Stimulated activated CD4-positive, alpha-beta T cell treated with anti-CD3 and anti-CD28 coated beads, Interleukin-2, amount 100 ng/mL, for 4 hours (primary cell): ENCODE measurements at places on chromosomes 16 and 17.

GRCh38 chr16:77043076-77043475, 147.9 kb upstream of the MON1B start:
- no peak for DNase-seq

DNA sequence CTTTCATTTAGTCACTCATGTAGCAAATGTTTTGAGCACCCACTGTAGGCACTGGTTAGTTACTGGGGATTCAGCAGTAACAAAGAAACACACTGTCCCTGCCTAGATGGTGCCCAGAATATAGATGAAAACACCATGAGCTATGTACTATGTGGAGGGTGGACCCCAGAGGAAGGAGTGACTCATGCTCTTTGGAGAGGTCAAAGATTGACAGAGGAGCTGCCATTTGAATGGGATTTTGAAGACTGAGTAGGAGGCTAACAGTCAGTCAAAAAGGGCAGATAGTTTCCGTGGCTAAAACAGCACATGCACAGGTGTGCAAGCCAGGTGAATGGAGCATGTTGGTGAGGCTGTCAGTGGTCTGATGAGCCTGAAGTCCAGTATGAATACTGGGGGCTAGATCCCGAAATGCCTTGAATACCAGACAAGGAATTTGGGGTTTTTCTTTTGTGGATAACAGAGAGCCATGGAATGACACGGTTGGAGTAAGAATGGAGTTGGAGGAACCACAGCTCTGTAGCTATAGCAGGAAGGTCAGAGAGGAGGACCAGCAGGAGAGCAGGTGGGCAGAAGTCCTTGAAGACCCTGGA, 6.1 kb downstream of the IL21R start:
- DNase-seq = peak; percentile 59

DNA sequence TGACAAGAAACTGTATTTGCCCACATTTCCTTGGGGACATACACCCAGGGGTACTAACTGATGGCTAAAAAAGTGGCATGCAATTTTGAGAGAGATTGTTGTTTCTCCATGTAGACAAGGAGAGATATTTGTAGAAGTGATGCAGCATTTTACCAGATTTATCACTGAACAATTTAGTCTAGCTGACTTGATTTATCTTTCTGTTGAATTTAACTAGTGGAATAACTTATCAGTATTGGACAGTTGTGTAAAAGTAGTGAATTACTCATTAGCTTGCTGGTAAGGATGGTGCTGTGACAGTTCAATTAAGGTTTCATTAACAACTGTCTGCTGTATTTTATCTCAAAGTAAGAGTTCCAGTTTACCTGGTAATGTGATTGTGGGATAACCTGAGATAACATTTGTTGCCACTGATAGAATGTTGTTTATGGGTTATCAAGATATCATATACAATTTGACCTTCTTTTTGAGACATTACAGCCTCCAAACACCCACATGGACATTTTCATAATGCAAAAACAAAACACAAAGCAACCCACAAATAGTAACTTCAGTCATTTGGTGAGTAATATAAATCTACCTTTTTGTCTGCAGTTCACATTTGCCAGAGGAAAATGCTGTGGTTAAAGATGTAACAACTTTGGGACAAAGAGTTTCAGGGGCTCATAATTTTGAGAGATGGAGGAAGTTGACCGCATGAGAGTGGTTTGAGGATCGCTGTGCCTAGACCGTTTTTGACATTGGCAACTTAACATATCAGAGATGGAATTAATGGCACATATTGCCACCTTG, 3.8 kb downstream of the NLK start:
- DNase-seq = no peak

DNA sequence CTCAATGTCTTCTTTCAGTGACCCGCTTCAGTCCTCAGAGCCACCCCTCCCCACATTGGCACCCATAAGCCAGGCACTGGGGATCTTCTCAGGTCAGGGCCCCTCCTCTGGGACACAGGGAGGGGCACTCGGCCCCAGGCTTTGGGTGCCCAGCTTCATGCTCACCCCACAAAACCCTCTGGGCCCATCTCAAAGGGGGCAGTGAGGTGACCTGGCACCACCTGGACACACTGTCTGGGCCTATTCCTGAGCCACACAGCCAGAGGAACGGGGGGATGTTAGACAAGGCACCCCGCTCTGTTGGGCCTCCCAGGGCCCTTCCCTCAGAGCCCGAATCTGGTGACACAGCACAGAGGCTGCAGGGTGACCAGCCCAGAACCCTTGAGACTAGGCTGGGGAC, 36.1 kb downstream of the TNFRSF13B start:
- no peak for DNase-seq

- no peak for DNase-seq
These were observed 137.9 kb downstream of the SOX9 start for GRCh38 chr17:72258711-72259110.

GRCh38 chr17:57290981-57291380, 34.7 kb downstream of the MSI2 start:
- DNase-seq = no peak

- no peak for DNase-seq
These were observed 290.6 kb downstream of the BCAS3 start for GRCh38 chr17:60968266-60968665.
